Prostate gland (tissue), 2 donors: ENCODE measurements at places on chromosomes 7 and 10. TPM values are rescaled to one million over a fixed set of nuclear protein-coding genes. Genes with fewer than 3 reads are reported as not detected.
A peak's percentile ranks its signal among the peaks of the same experiment; 100 is the strongest.

GRCh38 chr10:33273295-33274002 lies 61.0 kb downstream of the NRP1 start:
- H3K4me3 ChIP-seq: peak overlapping the region; percentile 6
- no peaks in the 10 kb centered on the region for H3K36me3 ChIP-seq
- peaks cover 4% of the 10 kb centered on the region for H3K4me1 ChIP-seq
- H3K27ac ChIP-seq: peak overlapping the region; percentile 12
- DNase-seq: peak; percentile 90

DNA sequence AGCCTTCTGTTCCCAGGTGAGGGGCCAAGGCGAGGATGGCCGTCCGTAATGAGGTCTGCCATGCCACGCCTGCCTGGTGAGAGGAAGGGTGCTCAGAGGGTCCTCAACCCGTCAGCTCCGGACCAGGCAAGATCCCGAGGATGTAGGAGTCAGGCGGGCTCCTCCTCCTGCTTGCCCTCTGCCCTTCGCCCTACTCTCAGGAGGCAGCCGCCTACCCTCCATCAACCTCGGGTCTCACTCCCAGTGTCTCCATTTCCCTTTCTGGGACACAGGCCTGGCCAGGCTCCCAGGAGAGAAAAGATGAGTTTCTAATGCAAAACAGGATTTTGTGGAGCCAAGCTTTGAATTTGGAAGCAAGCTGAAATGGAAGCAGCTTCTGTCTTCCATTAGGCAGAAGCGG lies 184.0 kb downstream of the PTPN20 start:
- no peaks in the 10 kb centered on the region for H3K27me3 ChIP-seq
- H3K27ac ChIP-seq: no peak overlapping the region
- no peak for DNase-seq
- no peaks in the 10 kb centered on the region for H3K4me1 ChIP-seq
- no peak overlapping the region for H3K4me3 ChIP-seq

GRCh38 chr10:11170993-11171851 lies 153.6 kb downstream of the CELF2 start:
- H3K4me1 ChIP-seq: no peaks in the 10 kb centered on the region
- H3K4me3 ChIP-seq: no peak overlapping the region
- H3K27ac ChIP-seq: no peak overlapping the region
- H3K27me3 ChIP-seq: no peaks in the 10 kb centered on the region
- no peaks in the 10 kb centered on the region for H3K36me3 ChIP-seq
- no peak for DNase-seq

- H3K36me3 ChIP-seq: no peaks in the 10 kb centered on the region
- H3K27ac ChIP-seq: no peak overlapping the region
- DNase-seq: no peak
- H3K27me3 ChIP-seq: no peaks in the 10 kb centered on the region
Observed at GRCh38 chr10:128542659-128543058, 416.4 kb upstream of the MKI67 start.

Gene HECTD2
- total RNA-seq: 22.8 TPM

DNA sequence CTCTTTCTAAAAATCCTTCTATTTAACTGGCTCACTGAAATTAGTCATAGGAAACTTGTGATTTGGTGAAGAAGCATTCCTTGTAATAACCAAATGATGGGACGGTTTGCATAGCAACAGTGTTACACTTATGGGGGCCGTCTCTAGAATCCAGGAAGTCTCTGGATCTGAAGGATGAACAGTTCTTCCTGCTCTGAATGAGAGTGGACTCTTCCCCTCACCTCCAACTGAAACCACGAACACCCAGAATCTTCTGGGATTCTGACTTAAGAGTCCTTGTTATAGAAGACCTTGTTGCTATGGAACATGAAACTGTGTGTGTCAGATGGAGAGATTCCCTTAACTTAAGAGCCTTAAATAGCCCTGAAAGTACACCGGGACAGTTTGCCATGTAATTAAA lies 23.2 kb downstream of the NOLC1 start:
- no peaks in the 10 kb centered on the region for H3K36me3 ChIP-seq
- no peak for DNase-seq
- no peaks in the 10 kb centered on the region for H3K27me3 ChIP-seq
- H3K4me3 ChIP-seq: no peak overlapping the region

- H3K27me3 ChIP-seq: no peaks in the 10 kb centered on the region
- H3K27ac ChIP-seq: no peak overlapping the region
- H3K36me3 ChIP-seq: no peaks in the 10 kb centered on the region
- H3K4me1 ChIP-seq: no peaks in the 10 kb centered on the region
- no peak for DNase-seq
Observed at GRCh38 chr10:30744106-30744505, 114.6 kb upstream of the LYZL2 start.

Gene OR6B1
- total RNA-seq: not detected

- H3K4me1 ChIP-seq: no peaks in the 10 kb centered on the region
- H3K36me3 ChIP-seq: no peaks in the 10 kb centered on the region
- H3K4me3 ChIP-seq: no peak overlapping the region
Observed at GRCh38 chr7:98669329-98670000, 52.4 kb downstream of the NPTX2 start.
